CD8-positive, alpha-beta T cell (primary cell): ENCODE measurements at places on chromosomes 11 and 22.
A peak's percentile ranks its signal among the peaks of the same experiment; 100 is the strongest.

DNA sequence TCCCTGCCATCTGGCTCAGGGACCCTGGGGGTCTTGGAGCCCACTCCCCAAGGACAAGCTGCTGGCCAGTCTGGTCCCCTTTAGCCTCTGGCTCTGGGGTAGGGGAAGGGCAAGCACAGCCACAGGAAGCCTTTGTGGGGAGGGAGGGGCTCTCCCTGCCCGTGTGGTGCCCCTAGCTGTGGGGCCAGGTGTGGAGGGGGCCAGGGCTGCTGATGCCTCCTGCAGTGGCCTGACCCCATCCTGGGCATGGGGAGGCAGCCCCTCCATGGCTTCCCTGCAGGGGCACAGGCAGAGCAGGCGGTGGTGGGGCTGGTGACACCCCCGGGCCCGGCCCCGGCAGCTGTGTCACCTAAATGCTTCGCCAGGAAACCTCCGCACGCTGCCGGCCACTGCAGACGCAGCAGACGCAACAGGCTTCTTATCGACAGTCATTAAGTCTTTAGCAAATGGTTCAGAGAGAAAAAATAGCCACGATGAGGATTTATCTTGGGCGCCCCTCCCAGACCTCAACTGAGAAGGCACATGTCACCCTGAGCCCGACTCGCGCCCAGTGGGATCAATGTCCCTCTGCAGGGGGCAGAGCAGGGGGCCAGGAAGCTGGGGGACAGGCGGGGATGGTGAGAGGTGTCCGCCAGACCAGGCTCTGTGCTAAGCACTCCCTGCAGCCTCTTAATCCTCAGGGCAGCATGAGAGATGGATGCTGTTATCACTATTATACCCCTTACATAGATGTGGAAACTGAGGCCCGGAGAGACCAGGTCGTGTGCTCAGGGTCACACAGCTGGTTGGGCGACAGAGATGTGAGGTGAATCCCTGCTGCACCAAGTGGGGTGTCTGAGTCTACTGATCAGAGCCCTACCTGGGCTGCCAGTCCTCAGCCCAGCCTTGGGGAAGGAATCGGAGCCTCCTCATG lies 33.9 kb downstream of the FLRT1 start:
- DNase-seq: no peak

DNA sequence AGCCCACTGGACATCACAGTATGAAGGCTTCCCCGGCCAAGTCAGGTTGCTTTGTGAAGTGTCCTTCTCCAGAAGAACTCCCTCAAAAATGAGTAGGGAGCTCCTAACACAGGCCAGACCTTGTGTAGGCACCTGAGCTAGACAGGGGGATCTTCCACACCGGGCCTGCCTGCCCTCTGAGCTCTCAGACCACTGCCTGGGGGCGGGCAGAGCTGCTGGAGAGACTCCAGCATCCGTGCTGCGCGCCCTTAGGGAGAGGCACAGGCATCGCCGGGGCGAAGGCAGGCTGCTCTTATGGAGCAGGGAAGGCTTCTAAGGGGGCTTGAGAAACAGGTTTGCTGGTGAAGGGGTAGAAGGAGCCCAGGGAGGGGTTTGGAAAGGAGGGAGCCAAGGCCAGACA lies 4.4 kb downstream of the KCNJ5 start:
- DNase-seq: no peak

GRCh38 chr22:45966320-45966894 lies 10.6 kb downstream of the WNT7B start:
- DNase-seq: no peak

- DNase-seq: no peak
These were observed 254.1 kb downstream of the NTM start for GRCh38 chr11:131624531-131624930.

DNA sequence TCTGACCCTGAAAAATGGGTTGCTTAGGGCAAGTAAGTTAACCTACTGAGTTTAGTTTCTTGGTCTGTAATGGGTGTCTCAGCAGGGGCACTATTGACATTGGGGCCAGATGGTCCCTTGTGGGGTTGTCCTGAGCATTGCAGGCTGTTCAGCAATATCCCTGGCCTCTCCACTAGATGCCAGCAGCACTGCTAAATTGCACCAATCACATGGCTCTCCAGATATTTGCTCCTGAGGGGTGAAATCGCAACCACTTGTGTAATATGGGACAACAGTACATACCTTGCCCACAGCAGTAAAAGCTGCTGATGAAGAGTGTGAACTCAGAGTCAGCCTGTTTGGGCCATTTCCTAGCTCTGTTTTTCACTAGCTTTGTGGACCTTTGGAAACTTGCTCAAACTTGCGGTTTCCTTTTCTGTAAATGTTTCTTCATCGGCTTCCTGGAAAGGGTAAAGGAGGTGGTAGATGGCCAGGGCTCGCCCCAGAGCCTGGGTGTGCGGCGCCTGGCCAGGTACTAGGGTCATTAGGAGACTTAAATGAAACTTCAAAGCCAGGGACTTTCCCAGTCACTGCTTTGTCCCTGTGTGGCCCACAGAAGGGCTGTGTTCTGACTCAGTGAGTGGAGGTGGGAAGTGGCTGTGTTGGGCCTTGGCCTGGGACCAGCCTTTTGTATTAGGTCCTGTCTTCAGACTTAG lies 13.0 kb downstream of the NCF4 start:
- peak; percentile 20 for DNase-seq
